Head of caudate nucleus (tissue), 42 donors: ENCODE measurements at places on chromosomes 5 and 9.
A peak's percentile ranks its signal among the peaks of the same experiment; 100 is the strongest.

- DNase-seq = no peak
Measured at GRCh38 chr9:130779153-130779855, 55.8 kb upstream of the ABL1 start.

DNA sequence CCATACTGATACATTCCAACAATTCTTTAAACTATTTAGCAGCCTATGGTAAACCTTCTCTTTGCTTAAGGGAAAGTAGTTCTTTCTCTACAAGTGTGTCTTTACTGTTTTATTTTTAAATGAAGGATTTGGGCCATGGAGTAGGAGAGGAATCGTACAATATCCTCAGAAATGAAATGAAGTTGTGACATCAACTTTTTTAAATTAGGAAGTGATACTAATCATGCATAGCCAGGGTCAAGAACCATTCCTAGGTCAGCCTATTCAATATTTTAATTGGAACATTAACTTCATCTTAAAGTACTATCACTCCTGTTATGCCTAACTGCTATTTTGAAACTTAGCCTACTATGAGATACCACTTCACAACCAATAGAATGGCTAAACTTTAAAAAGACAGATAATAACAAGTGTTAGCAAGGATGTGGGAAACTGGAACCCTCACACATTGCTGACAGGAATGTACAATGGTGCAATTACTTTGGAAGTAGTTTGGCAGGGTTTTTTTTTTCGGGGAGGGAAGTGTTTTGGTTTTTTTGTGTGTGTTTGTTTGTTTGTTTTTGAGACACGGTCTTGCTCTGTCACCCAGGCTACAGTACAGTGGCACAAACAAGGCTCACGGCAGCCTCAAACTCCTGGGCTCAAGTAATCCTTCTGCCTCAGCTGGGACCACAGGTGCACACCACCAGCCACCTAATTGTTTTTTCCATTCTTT is 10.7 kb downstream of the AGTPBP1 start:
- no peak for DNase-seq

- no peak for DNase-seq
Measured at GRCh38 chr5:120446068-120446492, 18.0 kb upstream of the PRR16 start.

DNA sequence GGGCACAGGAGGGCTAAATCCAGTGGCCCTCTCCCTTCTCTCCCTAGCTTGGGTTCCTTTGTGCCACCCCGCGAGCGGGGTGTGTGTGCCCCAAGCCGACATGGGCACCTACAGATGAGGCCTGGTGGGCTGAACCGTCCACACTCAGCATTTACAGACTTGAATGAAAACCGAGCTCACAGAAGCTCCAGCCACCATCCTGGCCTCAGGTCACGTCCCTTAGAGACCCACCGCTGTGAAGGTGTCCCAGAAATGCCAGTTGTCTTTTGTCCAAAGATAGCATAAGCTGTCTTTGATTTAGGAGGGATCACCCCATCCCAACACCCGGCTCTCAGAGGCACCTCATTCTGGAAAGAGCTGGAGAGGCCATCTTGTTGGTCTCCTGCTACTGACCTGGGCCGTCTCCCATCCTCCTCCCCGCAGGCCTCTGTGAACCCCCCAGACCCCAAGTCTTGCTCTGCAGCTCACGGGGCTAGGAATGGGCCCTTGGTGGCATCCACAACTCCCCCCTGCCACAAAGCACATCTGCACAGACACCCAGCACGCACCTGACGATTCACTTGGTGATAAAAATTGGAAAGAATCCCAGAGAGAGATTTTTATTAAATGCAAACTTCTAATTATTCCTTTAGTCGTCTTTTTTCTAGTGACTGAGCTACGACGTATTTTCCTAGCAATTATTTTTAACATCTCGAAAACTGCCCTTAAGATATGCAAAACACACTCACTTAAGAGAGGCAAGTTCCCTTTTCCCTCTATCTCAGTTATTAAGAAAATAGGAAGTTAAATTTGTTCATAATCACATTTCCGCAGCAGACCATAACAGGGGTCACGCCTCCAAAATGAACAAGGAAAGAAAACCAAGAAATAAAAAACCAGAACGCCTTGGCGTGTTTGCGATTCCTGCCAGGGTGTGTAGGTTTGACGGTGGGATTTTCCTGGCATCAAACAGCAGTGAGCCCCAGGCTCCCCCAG is 80.5 kb upstream of the LMX1B start:
- no peak for DNase-seq

DNA sequence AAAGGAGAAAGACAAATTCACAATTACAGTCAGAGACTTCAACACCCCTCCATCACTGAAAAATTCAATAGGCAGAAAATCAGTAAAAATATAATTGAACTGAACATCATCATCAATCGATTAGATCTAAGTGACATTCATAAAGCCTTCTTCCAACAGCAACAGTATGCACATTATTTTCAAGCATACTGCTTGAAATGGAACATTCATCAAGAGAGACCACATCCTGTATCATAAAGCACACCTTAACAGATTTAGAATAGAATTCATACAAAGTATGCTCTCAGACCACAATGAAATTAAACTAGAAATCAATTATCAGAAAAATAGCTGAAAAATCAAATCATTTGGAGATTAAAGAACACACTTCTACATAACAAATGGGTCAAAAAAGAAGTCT is 39.1 kb downstream of the ERMP1 start:
- DNase-seq = no peak

- no peak for DNase-seq
Measured at GRCh38 chr9:133619791-133620190, 10.6 kb upstream of the FAM163B start.

DNA sequence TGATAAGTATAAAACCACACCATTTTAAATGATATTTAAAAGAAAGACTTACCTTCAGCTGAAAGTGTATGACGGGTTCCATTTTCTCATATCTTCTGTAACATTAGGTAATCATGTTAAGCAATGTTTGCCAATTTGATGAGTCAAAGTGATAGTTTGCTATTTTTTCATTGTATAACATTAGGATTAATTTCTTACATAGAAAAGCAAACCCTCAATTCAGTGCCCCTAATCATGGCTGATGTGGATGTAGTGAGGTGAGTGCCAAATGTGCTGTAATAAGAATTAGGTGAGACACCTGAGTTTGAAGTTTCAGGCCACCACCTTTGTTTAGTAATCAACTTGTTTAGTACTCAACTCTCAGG is 68.0 kb downstream of the UNC13B start:
- no peak for DNase-seq

DNA sequence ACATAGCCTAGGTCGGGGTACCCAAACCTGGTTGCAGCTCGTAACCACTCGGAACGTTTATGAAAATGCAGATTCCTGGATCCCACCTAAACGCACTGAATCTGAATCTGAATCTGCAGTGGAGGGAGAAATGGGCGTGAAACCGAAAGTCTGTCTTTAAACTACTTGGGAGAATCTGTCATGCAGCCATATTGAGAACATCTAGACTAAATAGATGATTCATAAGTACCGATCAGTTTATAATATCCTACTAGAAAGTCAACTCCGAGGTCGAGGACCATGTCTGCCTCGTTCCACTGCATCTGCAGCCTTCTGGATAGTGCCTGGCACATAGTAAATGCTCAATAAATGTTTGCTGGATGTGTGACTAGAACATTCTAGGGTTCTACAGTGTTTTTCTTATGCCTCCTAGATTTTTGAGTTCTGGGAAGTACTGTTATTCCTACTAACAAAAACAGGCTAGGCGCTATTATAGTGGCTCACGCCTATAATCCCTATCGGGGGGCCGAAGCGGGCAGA is 632 bp downstream of the COQ4 start:
- DNase-seq = no peak

DNA sequence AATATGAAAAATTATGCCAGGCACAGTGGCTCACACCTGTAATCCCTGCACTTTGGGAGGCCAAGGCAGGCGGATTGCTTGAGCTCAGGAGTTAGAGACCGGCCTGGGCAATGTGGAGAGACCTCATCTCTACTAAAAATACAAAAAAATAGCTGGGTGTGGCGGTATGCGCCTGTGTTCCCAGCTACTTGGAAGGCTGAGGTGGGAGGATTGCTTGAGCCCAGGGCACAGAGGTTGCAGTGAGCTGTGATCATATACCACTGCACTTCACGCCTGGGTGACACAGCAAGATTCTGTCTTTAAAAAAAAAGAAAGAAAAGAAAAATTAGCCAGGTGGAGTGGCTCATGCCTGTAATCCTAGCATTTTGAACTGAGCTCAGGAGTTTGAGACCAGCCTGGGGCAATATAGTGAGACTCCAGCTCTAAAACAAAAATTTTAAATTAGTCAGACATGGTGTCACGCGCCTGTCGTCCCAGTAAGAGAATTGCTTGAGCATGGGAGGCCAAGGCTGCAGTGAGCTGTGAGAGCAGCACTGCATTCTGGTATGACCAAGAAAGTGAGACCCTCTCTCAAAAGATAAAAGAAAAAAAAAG is 18.0 kb downstream of the PLAA start:
- DNase-seq = no peak

- DNase-seq = no peak
Measured at GRCh38 chr9:109708451-109708945, 71.5 kb upstream of the PALM2AKAP2 start.

DNA sequence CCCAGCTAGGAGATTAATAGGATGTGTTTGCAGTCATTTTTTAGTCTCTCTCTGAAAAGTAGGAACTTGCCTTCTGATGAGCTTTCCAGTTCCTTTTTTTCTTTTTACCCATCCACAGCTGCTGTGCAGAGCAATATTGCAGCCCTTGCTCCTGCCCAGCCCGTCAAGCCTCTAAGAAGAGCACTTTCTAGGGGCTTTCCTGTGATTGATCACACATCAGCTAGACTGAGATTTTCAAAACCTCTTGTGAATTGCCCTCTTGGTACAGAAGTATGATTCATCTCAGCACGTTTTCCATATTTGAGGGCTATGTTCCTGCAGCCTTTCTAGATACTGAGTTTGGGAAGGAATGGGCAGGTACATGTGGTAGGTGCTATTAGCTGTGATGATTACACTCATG is 93.9 kb downstream of the GALNT10 start:
- no peak for DNase-seq

DNA sequence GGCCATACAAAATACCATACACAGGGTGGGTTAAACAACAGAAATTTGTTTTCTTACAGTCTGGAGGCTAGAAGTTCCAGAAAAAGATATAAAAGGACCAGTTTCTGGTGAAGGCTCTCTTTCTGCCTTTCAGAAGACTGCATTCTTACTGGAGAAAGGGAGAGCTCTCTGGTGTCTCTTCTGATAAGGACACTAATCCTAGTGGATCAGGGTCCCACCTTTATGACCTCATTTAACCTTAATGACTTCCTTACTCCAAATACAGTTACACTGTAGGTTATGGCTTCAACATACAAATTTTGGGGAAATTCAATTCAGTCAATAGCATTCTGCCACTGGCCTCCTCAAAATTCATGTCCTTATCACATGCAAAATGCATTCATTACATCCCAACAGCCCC is 351.9 kb upstream of the POU5F2 start:
- DNase-seq = no peak

GRCh38 chr5:134069553-134069952 is 44.9 kb upstream of the TCF7 start:
- no peak for DNase-seq

- peak; percentile 25 for DNase-seq
Measured at GRCh38 chr5:150734579-150735384, 24.0 kb downstream of the DCTN4 start.

DNA sequence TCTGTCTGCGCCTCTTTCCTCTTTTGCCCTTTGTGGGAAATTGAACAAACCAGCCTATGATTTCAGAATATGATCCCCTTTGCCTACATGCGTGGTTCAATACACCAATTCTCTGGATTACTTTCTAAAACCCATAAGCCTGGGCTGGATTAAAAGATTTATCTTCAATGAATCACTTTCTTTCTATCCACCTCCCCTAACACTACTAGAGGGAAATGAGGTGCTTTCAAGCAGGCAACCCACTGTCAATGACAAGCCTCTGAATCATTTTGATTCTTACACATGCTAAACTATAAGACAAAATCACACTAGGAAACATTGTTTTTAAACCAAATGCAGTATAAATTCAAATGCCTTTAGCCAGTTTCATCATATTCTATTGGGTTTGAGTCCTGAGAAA is 257.5 kb downstream of the AGTPBP1 start:
- no peak for DNase-seq

DNA sequence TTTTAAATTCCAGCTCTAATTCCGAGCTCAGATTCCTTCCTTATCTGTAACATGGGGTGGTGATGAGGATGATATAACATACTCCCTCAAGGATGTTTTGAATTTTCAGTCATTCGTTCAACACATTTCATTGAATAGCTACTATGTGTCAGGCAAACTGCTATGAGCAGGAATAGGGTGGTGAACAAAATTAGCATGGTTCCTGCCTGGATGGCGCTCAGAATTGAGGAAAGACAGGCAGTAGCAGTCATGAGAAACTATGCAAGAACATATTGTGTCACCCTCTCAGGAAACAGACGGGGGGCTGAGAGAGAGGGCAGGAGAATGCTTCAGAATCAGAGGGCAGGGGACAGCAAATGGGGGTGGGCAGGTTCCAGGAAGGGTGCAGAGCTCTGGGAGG is 265.2 kb downstream of the NSG2 start:
- DNase-seq = no peak

DNA sequence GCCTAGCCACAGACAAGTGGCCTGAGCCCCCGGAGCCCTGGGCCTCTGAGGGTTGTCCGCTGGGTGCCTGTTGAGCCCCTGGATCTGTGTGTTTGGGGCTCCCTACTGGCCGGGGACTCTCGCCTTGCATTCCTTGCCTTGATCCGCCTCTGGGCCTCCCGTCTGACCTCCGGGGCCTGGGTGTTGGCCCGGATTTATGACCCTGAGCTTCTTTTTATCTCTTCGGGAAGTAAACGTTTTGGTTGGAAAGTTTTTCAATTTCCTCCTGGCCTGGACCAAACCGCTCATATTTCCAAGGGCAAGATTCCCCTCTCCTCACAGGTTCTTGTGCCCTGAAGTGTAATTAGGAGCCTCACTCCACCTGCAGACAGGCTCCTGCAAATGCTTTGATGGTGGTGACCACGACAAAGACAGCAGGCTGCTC is 69.3 kb upstream of the EGFLAM start:
- DNase-seq = no peak

DNA sequence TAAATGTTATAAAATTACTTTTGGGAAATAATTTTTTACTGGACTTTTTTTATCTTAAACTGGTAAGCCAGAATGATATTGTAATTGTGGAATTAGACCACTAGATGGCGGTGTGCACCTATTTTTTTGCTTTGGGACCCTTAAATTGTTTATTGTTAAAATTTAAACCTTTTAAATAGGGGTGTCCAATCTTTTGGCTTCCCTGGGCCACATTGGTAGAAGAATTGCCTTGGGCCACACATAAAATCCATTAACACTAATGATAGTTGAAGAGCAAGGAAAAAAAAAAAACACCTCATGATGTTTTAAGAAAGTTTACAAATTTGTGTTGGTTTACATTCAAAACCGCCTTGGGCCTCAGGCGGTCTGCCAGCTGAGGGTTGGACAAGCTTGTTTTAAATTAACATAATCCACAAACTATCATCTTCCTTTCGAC is 28.4 kb upstream of the GADD45G start:
- no peak for DNase-seq

- no peak for DNase-seq
Measured at GRCh38 chr9:117682955-117683710, 21.1 kb upstream of the TLR4 start.

- DNase-seq = peak; percentile 71
Measured at GRCh38 chr9:122122903-122123632, 30.0 kb upstream of the TTLL11 start.

GRCh38 chr9:81621785-81622259 is 67.5 kb downstream of the TLE1 start:
- DNase-seq = no peak
